SJSA1 (cell line): ENCODE measurements at places on chromosomes 3 and 15. TPM values are rescaled to one million over a fixed set of nuclear protein-coding genes. Genes with fewer than 3 reads are reported as not detected.

DNA sequence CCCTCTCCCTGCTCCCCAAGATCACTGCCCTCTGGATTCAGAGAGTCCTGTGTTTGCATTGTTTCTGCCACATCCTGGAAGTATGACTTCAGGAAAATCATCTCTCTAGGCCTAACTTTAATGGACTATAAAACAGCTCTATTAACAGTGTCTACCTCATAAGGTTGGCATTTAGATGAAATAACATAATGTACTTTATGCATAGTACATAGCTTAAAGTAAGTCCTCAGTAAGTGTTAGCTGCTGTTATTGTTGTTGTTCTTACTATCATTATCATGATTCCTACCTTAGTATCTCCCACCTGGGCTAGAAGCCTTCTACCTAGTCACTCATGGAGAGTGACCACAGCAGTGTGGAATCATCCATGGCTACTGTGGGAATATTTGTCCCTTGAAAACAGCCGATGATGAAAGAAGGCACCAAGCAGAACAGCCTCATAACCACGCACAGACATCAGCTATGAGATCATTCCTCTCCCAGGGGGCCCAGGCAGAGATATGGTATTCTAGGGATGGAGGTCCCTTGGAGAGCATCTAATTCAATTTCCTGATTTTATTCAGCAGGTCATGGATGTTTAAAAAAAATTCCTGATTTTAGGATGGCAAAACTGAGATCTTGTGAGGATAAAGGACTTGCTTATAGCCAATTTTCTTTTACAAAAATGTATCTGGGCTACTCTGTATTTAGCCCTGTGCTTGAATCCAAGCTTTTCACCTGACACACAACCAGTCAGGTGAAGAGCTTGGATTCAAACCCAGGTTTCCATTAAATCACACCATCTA is 1.9 kb downstream of the FSD2 start:
- H3K36me3 ChIP-seq = no peaks in the 10 kb centered on the region
- no peak for DNase-seq
- H3K27me3 ChIP-seq = peaks cover 7% of the 10 kb centered on the region; the same call in 1 of the 2 replicates
- no peak overlapping the region for H3K4me3 ChIP-seq
- peaks cover 3% of the 10 kb centered on the region; the same call in 1 of the 2 replicates for H3K4me1 ChIP-seq
- H3K27ac ChIP-seq = no peak overlapping the region

- no peaks in the 10 kb centered on the region for H3K4me1 ChIP-seq
- H3K27ac ChIP-seq = no peak overlapping the region
- no peak overlapping the region for H3K4me3 ChIP-seq
- DNase-seq = no peak
- no peaks in the 10 kb centered on the region for H3K36me3 ChIP-seq
Observed at GRCh38 chr3:166362698-166363097, 525.5 kb upstream of the BCHE start.

The TRAT1 gene
- total RNA-seq = not detected in 2 replicates

The PPP2R3A gene
- 13.0 and 13.2 TPM in 2 replicates for total RNA-seq

DNA sequence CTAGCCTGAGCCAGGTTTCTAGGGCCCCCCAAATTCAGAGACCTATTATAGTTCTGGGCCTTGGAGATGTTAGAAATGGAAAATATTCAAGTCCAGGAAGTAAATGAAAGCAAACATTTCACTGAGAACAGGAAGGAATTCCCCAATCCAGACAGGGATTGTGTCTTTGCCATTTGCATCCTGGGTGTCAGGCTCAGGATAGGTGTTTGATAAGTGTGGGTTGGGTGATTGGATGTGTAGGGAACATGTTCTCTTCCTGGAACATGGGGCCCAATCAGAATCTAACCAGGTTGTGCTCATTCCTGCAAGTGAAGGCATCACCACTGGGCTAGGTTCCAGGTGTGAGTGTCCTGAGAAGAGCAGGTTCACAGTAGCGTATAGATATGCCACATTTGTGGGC is 14.6 kb upstream of the LRRC2 start:
- no peaks in the 10 kb centered on the region for H3K4me1 ChIP-seq
- DNase-seq = no peak
- H3K36me3 ChIP-seq = no peaks in the 10 kb centered on the region
- no peak overlapping the region for H3K4me3 ChIP-seq
- H3K27ac ChIP-seq = no peak overlapping the region

GRCh38 chr3:85081191-85081906 is 122.6 kb downstream of the CADM2 start:
- no peaks in the 10 kb centered on the region for H3K27me3 ChIP-seq
- DNase-seq = no peak
- no peaks in the 10 kb centered on the region for H3K4me1 ChIP-seq
- no peak overlapping the region for H3K27ac ChIP-seq
- H3K36me3 ChIP-seq = no peaks in the 10 kb centered on the region

The CIDEC gene
- total RNA-seq = not detected in 2 replicates

The A4GNT gene
- not detected in 2 replicates for total RNA-seq

DNA sequence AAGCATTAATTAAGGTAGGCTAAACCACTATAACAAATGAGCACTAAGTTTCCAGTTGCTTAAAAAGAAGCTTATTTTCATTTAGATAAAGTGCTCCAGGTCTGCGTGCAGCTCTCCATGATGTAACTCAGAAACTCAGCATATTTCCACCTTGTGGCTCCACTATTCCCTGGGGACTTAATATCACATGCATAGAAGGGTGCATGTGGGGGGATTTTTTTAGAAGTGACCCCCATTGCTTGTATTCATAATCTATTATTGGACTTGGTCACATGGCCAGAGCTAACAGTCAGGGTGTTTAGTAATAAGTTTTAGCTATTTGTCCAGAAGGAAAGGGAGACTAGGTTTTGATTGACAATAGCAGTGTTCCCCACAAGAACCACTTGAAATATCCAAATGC is 86.8 kb downstream of the TMCO5A start:
- H3K4me1 ChIP-seq = no peaks in the 10 kb centered on the region
- H3K27me3 ChIP-seq = no peaks in the 10 kb centered on the region
- H3K27ac ChIP-seq = no peak overlapping the region
- no peaks in the 10 kb centered on the region for H3K36me3 ChIP-seq
- H3K4me3 ChIP-seq = no peak overlapping the region
